ENCODE measurements at places on chromosomes 1 and 21. TPM values are rescaled to one million over a fixed set of nuclear protein-coding genes. Genes with fewer than 3 reads are reported as not detected.

The S1PR1 gene
- 22.0 TPM for total RNA-seq

The CNTN2 gene
- not detected for total RNA-seq

The PDZK1 gene
- total RNA-seq = 1.3 TPM

The SLC39A1 gene
- total RNA-seq = 138 TPM

The NTMT2 gene
- total RNA-seq = not detected

The SPRR1B gene
- total RNA-seq = not detected

The LCE6A gene
- not detected for total RNA-seq

The OR2L5 gene
- not detected for total RNA-seq

The RAB42 gene
- total RNA-seq = 10.6 TPM

The IBA57 gene
- 7.4 TPM for total RNA-seq

The CACNA1S gene
- not detected for total RNA-seq

The TTC34 gene
- total RNA-seq = 0.15 TPM

The SYTL1 gene
- total RNA-seq = 0.15 TPM

The LRRC38 gene
- not detected for total RNA-seq

The KIAA0040 gene
- 0.17 TPM for total RNA-seq

The NBPF20 gene
- 3.3 TPM for total RNA-seq

The OR2T11 gene
- total RNA-seq = not detected

The TARDBP gene
- total RNA-seq = 126 TPM

The TCHHL1 gene
- total RNA-seq = not detected

The ANXA9 gene
- total RNA-seq = 0.17 TPM

The SEMA6C gene
- total RNA-seq = 1.2 TPM

The CR2 gene
- not detected for total RNA-seq

The COL18A1 gene
- total RNA-seq = 69.7 TPM

The RIPPLY3 gene
- total RNA-seq = not detected

The UTS2 gene
- not detected for total RNA-seq

The BMP8A gene
- total RNA-seq = not detected

The CD164L2 gene
- total RNA-seq = not detected

The COL24A1 gene
- 0.87 TPM for total RNA-seq

The CLIC6 gene
- total RNA-seq = 1.2 TPM

The THEMIS2 gene
- 5.2 TPM for total RNA-seq

The SYPL2 gene
- total RNA-seq = 1.2 TPM

The NPPB gene
- not detected for total RNA-seq

The KIAA1614 gene
- total RNA-seq = 9.6 TPM

The FCN3 gene
- not detected for total RNA-seq

The FLG2 gene
- total RNA-seq = not detected

The PLEKHN1 gene
- total RNA-seq = 0.33 TPM

The LCA5L gene
- total RNA-seq = 0.66 TPM

The TMEM54 gene
- total RNA-seq = 36.7 TPM

The ARHGAP30 gene
- total RNA-seq = not detected

The SIPA1L2 gene
- 1.3 TPM for total RNA-seq

The LDLRAD1 gene
- not detected for total RNA-seq

The THRAP3 gene
- total RNA-seq = 114 TPM

The IL24 gene
- total RNA-seq = under 0.01 TPM

The ANGPTL1 gene
- 8.1 TPM for total RNA-seq

The SLC44A3 gene
- 3.1 TPM for total RNA-seq

The FCAMR gene
- not detected for total RNA-seq

The BGLAP gene
- not detected for total RNA-seq

The FAM43B gene
- total RNA-seq = 0.33 TPM

The C1orf167 gene
- total RNA-seq = 0.99 TPM

The CD2 gene
- total RNA-seq = under 0.01 TPM

The FCRL3 gene
- total RNA-seq = not detected

The C1orf94 gene
- total RNA-seq = not detected

The PWP2 gene
- total RNA-seq = 6.5 TPM

The GUCA2A gene
- not detected for total RNA-seq

The FYB2 gene
- total RNA-seq = not detected

The TTC22 gene
- under 0.01 TPM for total RNA-seq

The ESRRG gene
- 0.29 TPM for total RNA-seq
